Aortic smooth muscle cell (primary cell): ENCODE measurements at places on chromosomes 16 and 17. TPM values are rescaled to one million over a fixed set of nuclear protein-coding genes. Genes with fewer than 3 reads are reported as not detected.

The MAP2K6 gene
- 0.26 and 0.37 TPM in 2 replicates for total RNA-seq

The GNGT2 gene
- 0.25 and 0.66 TPM in 2 replicates for total RNA-seq

The PTX4 gene
- 0.06 TPM in 1 of 2 replicates, not detected in the other for total RNA-seq

The LGALS9B gene
- total RNA-seq = not detected in 2 replicates

The PLD6 gene
- 3.5 and 4.0 TPM in 2 replicates for total RNA-seq

The CLN3 gene
- total RNA-seq = 14.8 and 15.4 TPM in 2 replicates
